ENCODE measurements at places on chromosomes 5 and 9. TPM values are rescaled to one million over a fixed set of nuclear protein-coding genes. Genes with fewer than 3 reads are reported as not detected.
A peak's percentile ranks its signal among the peaks of the same experiment; 100 is the strongest.

CDX1 gene
- 0.43 TPM for total RNA-seq

KIF20A gene
- total RNA-seq, result 1.1 TPM

SLC6A7 gene
- total RNA-seq, result 0.06 TPM

IL17B gene
- 0.34 TPM for total RNA-seq

RGS7BP gene
- total RNA-seq, result 2.6 TPM

DNA sequence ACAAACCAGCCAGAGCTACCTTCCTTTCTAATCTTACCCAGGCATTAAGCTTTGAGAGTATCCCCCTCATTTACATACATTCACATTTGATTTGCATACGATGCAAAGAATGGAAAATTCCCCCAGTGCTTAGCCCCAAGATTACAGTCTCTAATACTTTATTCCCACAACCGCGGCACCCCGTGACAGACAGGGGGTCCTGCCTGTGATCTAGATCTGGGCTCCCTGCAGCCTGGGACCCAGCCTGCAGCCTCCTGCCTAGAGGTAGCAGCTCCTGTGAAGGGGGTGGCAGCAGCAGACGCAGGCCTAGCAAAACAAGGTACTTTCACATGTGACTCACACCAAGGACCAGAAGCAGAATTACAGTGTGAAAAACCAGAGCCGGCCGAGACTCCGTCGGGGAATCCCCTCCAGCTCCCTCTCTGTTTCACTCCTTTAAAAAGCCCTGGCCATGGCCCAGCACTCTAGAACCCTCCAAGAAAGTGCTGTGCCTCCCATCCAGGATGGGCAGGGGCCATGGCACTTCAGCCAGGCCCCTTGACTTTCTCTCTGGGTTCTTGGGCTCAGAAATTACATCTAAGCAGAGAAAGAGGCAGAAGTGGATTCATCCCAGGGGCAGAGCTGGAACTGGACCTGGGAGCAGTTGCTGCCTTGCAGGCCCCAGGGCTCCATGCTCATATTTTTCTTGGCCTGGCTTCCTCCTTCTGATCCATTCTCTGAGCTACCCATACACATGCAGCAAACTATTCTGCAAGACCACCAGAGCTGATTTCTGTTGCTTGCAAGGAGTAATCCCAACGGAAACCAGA is 14.0 kb upstream of the TCF7 start:
- no peak for DNase-seq

- DNase-seq, result no peak
Observed at GRCh38 chr5:119405419-119405818, 46.9 kb upstream of the HSD17B4 start.

DNA sequence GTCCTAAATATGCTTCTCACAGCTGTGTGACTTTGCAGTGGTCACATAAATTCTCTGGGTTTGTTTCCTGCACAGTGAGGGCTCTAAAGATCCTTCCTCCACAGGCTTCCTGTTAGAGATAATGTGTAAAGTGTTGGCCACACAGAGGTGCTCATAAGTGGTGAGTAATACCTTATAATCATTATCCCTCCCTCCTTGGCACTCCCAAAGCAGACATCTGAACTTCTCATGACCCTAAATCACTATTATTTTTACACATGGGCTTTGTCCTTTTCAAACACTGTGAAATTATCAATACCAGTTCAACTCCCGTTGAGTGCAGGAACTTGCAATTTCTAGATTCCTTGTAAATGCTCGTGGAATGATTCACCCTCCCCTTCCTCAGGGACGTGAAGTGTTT is 100.2 kb downstream of the BRINP1 start:
- DNase-seq, result no peak

- no peak for DNase-seq
Observed at GRCh38 chr5:2110137-2110933, 227.6 kb upstream of the IRX4 start.

DNA sequence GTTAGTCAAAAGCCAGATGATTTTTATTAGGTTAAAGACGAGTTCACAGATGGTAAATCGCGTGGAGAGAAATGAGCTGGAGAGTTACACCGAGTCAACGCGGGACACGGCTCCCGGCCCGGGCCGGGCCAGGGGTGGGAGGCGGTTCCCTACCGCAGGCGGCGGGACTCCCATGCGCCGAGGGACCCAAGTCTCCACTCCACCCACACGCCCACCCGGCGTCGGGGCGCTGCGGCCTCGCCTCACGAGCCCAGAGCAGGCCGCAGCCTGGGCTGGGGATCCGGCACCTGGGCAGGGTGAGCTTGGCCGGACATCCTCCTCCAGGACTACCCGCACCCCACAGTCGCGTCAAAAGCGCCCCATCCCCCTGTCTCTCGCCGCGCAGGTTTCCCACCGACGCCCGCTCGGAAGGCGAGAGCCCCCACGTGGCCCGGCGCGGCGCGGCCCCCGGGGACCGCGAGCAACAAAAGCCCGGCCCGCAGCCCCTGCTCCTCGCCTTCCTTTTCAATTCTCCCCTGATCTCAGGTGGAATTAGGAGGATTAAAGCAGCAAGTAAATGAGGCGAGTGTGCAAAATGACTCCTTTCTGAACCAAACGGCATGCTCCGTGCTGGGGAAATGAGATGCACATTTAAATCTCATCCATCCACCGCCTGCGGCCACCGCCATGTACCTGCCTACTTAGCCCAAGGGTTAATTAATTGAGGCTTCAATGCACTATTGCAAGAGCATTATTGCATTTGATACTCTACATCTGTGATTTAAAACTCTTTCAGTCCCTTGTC is 196.5 kb upstream of the TBCA start:
- DNase-seq, result no peak

GRCh38 chr5:93566091-93566490 is 14.9 kb downstream of the NR2F1-AS1 start:
- DNase-seq, result peak; percentile 84

GRCh38 chr9:18660001-18660400 is 186.0 kb downstream of the ADAMTSL1 start:
- DNase-seq, result peak; percentile 65

GRCh38 chr5:22390888-22391287 is 462.3 kb downstream of the CDH12 start:
- no peak for DNase-seq

GRCh38 chr5:103014983-103015382 is 105.0 kb downstream of the GIN1 start:
- DNase-seq, result peak; percentile 61

- DNase-seq, result peak; percentile 40
Observed at GRCh38 chr5:25119650-25120049, 474.9 kb upstream of the CDH10 start.
